Left lobe of liver (tissue), 2 donors: ENCODE measurements at places on chromosomes 6 and 20. TPM values are rescaled to one million over a fixed set of nuclear protein-coding genes. Genes with fewer than 3 reads are reported as not detected.

SALL4 gene
- total RNA-seq, result 1.3 TPM

CST5 gene
- total RNA-seq, result not detected

XKR7 gene
- total RNA-seq, result not detected

SMLR1 gene
- 22.2 TPM for total RNA-seq

AKAP12 gene
- 3.4 TPM for total RNA-seq

HLA-DRB5 gene
- 2.1 TPM for total RNA-seq

PARD6B gene
- total RNA-seq, result 10.9 TPM

NOX3 gene
- not detected for total RNA-seq

HUS1B gene
- 0.23 TPM for total RNA-seq

NMBR gene
- not detected for total RNA-seq

MYB gene
- total RNA-seq, result 0.18 TPM

RBM39 gene
- total RNA-seq, result 102 TPM

OR12D3 gene
- total RNA-seq, result not detected

SLC44A4 gene
- total RNA-seq, result 0.86 TPM

CPXM1 gene
- not detected for total RNA-seq

COL10A1 gene
- total RNA-seq, result not detected

PRSS35 gene
- not detected for total RNA-seq

PSMG4 gene
- total RNA-seq, result 11.9 TPM

LRP11 gene
- 11.1 TPM for total RNA-seq

HSPA12B gene
- 1.4 TPM for total RNA-seq

ZNFX1 gene
- total RNA-seq, result 10.0 TPM

CDH22 gene
- 0.08 TPM for total RNA-seq

CST3 gene
- 1,478 TPM for total RNA-seq

SYNJ2 gene
- 5.5 TPM for total RNA-seq
